Activated naive CD8-positive, alpha-beta T cell treated with anti-CD3 and anti-CD28 coated beads, Interleukin-2, amount 10 ng/mL, durations not matched to agents 7 days and 5 days (primary cell): ENCODE measurements at places on chromosomes 2 and 18.
A peak's percentile ranks its signal among the peaks of the same experiment; 100 is the strongest.

GRCh38 chr18:37778417-37779165 is 213.0 kb upstream of the CELF4 start:
- peak; percentile 66 for DNase-seq

GRCh38 chr2:230684270-230685168 is 28.1 kb upstream of the CAB39 start:
- DNase-seq, result no peak

- DNase-seq, result no peak
These were observed 166.0 kb downstream of the SOCS6 start for GRCh38 chr18:70454704-70455322.

GRCh38 chr2:88575630-88576029 is 51.6 kb downstream of the EIF2AK3 start:
- no peak for DNase-seq

GRCh38 chr2:11385847-11386246 is 41.4 kb upstream of the ROCK2 start:
- DNase-seq, result no peak

GRCh38 chr2:97699765-97700444 is 13.5 kb upstream of the ZAP70 start:
- peak; percentile 64 for DNase-seq
